ENCODE measurements at places on chromosomes 13 and 19.

DNA sequence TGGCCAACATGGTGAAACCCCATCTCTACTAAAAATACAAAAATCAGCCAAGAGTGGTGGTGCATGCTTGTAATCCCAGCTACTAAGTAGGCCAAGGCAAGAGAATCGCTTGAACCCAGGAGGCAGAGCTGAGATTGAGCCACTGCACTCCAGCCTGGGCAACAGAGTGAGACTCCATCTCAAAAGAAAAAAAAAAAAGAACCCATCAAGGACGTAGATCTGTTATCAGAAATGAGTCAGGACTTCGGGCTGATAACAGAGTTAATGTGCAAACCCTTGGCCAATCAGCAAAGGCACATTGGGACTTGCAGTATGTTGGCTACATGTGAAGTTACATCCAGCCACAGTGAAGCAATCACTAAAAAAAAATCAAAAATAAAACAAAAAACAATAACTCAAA, 4.8 kb upstream of the LGALS7B start:
- DNase-seq: no peak

DNA sequence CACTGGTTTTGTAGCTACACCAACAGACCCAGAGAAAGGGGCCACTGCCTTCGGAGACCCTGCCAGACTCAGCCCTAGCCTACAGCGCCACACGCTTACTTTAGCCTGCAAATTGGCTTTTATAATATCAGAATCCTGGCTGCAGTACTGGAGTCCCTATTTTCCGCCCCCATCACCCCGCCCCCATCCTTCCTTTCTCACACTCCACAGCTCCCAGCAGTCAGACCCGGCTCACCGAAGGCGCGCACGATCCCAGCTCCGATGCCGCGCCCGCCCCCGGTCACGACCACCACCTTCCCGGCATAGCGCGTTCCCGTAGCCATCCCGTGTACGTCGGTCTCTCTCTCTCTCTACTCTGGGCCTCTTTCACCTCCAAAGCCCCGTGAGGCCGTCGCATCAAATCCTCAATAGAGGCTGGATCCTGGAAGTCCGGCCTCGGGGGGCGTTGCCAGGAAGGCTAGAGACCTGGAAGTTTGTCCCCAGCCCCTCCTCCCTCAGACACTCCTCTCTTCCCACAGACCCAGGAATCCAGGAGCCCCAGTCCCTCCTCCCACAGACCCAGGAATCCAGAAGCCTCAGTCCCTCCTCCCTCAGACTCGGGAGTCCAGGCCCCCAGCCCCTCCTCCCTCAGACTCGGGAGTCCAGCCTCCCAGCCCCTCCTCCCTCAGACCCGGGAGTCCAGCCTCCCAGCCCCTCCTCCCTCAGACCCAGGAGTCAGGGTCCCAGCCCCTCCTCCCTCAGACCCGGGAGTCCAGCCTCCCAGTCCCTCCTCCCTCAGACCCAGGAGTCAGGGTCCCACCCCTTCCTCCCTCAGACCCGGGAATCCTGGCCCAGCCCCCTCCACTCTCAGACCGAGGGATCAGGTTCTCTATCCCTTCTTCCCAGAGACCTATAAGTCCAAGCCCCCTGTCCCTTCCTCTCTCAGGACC, at the start of gene HSD17B14:
Gene HSD17B14 (minus strand): TSS at position 403 of the 929 bp plus-strand sequence. CDS start 80 bp downstream, at position 323.
- DNase-seq: peak; percentile 41

- no peak for DNase-seq
Measured at GRCh38 chr19:38310279-38310670, 5.5 kb downstream of the YIF1B start.

DNA sequence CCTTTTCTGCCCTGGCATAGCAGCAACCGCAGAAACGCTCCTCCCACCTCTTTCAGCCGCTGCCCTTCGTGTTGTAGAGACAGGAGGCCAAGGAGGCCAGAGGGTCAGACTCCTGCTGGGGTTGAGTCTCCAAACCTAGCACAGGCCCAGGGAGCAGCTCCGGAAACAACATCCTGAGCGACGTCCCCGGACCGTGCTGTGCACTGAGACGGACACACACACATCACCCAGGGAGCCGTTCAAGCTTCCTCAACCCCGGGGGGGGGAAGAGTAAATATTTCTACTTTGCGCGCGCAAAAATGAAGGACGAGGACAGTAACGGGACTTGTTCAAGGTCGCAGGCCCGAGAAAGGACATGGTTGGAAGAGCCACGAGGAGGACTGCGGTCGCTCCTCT, 657 bp downstream of the ZNF550 start:
- DNase-seq: no peak

GRCh38 chr19:4861147-4861546, 6.3 kb downstream of the PLIN3 start:
- no peak for DNase-seq

DNA sequence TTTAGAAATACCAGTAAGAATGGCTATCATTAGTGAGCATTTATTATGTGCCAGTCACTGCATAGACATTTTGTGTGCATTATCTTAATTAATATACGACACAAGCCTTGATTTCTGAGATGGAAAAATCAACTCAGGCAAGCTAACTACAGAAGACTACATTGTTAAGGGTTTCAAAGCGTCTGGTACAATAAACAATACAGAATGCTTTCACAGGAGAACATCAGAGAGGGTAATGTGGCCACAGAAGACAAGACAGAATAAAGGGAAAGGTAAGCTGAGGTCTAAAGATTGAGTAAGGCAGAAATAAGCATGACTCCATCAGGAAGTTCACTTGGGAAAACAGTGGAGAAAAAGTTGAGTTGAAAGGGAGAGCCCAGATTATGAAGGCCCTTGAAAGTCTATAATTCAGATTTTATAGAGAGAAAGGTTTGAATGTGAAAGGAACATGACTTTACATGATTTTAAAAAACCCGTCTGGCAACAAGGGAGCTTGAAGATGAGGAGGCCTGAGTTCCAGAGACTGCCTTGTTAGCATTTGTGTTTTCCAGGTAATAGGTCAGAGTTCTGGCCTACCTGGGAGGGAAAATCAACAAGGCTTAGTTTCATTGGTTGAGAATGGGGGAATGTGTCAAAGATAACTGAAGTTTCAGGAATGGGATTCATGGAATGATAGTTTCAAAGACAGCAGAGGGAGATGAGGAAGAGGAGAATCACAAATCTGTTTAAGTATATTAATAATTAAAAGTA, 1.8 kb upstream of the MBNL2 start:
- peak; percentile 49 for DNase-seq

DNA sequence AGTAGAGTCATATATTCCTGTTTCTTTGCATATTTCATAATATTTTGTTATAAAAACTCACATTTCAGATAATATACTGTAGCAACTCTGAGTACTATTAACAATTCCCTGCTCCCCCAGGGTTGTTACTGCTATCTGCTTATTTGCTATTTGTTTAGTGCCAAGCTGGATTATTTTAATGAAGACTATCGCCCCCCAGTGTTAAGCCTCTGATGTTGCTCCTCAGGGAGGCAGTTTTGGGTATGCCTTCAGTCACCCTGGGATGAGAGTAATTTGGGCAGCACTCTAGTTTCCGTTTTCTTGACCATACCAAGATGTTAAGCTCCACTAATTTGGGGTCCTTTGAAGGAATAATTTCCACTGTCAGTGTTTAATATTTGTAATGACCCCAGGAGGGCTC, 46.0 kb downstream of the MICU2 start:
- DNase-seq: no peak

DNA sequence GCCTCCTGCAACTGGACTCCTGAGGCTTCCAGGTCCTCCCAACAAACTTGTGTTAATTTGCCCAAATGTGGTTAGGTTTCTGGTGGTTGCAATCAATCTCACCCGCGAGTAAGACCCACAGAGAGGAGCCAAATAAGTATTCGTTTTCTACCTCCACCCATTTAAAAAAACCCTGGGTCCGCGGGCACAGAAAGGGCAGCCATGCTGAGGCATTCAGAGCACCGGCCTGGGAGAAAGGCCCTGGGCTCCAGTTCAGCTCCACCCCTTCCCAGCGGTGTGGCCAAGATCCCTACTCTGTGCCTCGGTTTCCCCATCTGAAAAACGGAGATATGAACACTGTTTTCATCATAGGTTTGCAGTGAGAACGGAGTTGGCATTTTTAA, 56.9 kb downstream of the PEPD start:
- no peak for DNase-seq

DNA sequence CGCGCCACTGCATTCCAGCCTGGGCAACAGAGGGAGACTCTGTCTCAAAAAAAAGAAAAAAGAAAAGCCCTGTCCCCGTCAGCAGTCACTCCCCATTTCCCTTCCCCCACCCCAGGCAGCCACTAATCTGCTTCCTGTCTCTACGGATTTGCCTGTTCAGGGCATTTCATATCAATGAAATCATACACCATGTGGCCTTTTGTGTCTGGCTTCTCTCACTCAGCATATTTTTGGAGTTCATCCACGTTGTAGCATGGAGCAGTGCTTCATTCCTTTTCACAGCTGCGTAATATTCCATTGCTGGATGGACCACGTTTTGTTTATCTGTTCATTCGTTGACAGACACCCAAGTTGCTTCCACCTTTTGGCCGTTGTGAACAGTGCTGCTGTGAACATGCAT, 36.1 kb upstream of the KLF2 start:
- no peak for DNase-seq

- DNase-seq: no peak
Measured at GRCh38 chr19:8552810-8553209, 24.4 kb downstream of the MYO1F start.

DNA sequence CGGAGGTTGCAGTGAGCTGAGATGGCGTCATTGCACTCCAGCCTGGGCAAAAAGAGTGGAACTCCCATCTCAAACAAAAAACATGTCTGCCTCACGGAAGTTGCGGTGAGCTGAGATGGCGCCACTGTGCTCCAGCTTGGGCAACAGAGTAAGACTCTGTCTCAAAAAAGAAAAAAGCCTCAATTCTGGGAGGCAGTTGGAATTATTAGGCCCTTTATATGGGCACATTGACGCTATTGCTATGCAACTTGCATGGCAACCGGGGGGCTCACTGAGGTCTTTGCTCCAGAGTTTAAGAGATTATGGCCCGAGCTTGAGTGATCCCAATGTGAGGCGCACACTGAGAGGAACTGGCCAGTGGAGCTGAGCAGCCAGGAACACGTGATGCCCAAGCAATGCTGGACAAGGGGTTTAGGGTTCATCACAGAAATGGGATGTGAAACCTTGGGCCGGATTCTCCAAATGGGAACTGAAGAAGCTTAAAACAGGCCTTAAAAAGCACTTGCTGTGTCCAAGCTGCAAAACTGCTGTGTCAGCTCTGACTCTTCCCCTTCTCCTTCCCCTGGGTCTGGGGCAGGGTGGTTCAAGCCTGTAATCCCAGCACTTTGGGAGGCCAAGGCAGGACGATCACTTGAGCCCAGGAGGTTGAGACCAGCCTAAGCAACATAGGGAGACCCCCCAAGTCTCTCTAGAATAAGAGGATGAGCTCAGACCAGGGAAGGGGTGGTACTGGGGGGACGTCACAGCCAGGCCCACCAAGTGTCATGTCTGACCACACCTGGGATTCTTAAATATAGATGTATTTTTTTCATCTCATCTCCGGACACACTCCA, 2.5 kb downstream of the FTL start:
- DNase-seq: peak; percentile 54

DNA sequence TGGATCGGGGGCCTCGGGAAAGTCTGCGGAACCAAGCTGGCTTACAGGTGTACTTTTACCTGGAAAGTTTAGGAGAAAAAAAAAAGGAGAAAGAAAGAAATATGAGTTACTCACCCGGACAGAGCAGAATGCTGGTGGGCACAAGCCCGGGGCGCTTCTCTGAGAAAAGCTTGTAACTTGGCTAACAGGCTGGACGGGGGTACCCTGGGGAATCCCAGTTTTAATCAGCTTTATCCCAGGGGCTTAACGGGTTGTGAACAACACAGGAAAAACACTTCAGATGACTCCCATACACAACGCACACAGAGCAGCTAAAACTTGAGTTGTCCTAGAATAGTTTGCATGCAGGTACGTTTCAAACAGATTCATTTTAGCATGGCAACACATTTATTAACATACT, 37.3 kb downstream of the KLF2 start:
- DNase-seq: no peak

DNA sequence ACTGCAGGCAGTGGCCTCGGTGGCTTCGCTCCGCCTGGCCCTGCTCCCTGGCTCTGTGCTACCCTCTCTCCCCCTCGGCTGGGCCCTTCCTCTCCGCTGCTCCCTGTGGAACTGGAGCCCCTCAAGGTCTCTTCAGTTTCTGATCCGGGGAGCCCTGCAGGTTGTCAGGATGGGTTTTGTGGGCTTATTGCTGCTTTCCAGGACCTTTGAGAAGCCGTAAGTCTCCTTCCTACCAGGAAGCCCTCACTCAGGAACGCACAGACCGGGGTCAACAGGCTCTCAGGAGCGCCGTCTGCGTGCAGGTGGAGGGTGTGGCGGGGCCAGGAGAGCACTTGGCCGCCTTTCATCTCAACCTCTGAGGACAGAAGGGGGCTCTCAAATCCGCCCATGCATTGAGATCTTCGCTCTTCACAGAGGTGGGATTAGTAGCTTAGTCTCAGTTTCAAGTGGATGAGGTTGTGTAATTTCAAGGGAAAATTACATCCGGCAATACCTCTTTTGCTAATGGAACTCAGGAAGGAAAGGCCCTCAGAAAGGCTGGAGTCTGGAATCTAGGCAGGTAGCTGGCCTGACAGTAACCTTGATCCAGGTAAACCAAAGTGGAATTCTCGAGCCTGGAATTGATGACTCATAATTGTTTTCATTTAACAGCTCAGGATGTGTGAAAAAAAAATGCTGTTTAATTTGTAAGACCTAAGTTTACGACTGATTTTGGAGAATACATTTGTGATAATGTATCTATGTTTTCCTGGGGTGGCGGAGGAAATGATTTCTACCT, 102.0 kb downstream of the ATP11A start:
- DNase-seq: no peak

DNA sequence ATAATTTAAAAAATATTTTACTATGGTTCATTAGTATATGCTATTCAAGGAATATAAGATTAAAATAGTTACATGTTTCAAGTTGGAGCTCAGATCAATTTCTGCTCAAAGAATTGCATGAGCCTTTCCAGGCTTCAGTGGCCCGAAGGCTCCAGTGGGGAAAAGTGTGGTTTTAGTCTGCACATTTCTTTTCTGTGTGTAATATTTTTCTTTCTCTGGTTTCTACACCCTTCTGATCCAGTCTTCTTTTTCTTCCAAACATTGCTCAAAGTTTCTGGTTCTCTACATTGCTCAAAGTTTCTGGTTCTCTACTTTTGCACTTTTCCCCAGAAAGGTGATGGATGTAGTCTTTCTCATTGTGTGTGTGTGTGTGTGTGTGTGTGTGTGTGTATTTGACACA, 64.7 kb upstream of the OXGR1 start:
- no peak for DNase-seq

GRCh38 chr13:46168783-46169182, 13.2 kb downstream of the LCP1 start:
- no peak for DNase-seq

- no peak for DNase-seq
Measured at GRCh38 chr19:31253526-31254179, 95.6 kb downstream of the TSHZ3 start.

GRCh38 chr19:30163663-30164062, 208.5 kb upstream of the ZNF536 start:
- no peak for DNase-seq
